Muscle of arm (tissue), 14 donors: ENCODE measurements at places on chromosomes 16 and 17.
A peak's percentile ranks its signal among the peaks of the same experiment; 100 is the strongest.

GRCh38 chr17:63963123-63963522 lies 9.6 kb downstream of the SCN4A start:
- no peak for DNase-seq

DNA sequence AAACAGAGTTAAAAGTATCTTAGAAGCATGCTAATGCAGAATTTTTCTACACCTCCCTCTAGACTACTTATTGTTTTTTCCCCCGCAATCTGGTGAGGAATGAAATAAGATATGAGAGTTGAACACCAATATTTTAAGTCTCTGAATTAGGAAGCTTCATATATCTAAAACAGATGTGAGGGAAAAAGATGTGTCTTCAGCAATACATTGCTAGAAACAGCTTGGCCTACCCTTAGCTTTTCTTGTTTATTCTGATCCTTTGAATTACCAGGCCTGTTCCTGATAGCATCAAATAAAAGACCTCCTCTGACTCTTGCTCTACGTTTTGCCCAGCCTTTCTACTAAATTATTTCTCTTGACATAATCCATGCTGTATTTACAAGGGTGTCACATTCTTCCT lies 221.8 kb downstream of the CDH11 start:
- no peak for DNase-seq

GRCh38 chr17:64596439-64596838 lies 65.7 kb downstream of the SMURF2 start:
- DNase-seq: no peak

GRCh38 chr16:4232541-4233386 lies 9.1 kb downstream of the SRL start:
- DNase-seq: peak; percentile 81

- DNase-seq: no peak
Observed at GRCh38 chr16:54937671-54938211, 7.1 kb downstream of the IRX5 start.
